ENCODE measurements at places on chromosomes 11 and 22.

DNA sequence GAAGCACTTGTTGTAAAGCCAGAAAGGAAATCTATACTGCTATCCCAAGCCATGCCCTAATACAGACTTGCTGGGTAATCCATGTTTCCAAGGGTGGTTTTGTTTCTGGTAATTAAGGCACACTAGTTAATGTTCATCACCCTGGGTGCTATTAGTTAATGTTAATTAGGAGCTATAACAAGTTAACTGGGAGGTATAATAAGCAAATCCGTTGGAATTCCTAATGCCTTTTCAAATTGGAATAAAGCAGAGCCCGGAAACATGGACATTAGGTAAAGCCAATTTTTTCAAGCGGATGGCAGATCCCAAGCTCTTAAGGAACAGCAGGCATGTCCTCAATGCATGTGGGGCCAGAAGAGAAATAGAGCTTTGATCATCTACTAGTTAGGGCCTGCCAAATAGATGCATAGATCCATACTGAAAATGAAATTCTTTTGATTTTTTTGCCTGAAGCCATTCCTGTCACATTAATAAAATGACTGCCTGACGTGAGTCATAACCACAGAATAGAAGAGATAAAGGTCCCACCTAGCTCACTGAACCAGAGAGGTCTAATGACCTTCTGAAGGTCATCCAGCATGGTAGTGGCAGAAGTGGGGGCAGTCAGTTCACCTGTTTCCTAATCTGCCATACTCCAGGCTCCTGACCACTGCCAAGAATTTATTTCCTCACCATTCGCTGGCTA is 28.5 kb upstream of the CCDC34 start:
- no peak for DNase-seq

GRCh38 chr11:60378354-60378753 is at the start of gene MS4A7:
MS4A7 (plus strand) TSS chr11:60378532; CDS start chr11:60383142, 4,610 bp downstream.
- DNase-seq, result no peak

DNA sequence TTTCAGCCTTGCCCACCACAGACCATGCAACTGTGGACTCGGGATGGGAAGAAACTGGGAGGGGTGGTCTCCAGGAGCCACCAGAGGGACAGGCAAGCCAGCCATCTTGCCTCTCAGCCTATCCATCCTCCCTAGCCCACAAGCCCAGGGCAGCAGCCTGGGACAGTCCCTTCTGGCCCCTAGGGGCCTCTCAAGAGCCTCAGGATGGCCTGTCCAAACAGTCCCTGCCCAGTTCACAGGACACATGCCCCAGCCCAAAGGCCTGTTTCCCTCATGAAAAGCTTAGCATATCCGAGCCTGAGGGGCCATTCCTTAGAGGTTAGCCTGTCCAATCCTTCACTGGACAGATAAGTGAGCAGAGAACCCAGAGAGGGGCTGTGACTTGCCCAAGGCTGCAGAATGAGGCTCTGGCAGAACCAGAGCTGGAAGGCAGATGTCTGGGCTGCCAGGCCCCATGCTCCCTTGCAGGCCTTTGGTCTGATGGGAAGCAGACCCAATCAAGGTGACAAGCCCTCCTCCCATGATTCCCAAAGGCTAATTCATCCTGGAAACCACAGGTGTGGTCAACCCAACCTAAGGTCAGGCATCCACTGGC is 28.2 kb downstream of the LRRC10B start:
- no peak for DNase-seq

- no peak for DNase-seq
Observed at GRCh38 chr22:46021577-46021976, 44.6 kb upstream of the WNT7B start.

GRCh38 chr11:1232021-1232882 is 9.4 kb downstream of the MUC5B start:
- no peak for DNase-seq

DNA sequence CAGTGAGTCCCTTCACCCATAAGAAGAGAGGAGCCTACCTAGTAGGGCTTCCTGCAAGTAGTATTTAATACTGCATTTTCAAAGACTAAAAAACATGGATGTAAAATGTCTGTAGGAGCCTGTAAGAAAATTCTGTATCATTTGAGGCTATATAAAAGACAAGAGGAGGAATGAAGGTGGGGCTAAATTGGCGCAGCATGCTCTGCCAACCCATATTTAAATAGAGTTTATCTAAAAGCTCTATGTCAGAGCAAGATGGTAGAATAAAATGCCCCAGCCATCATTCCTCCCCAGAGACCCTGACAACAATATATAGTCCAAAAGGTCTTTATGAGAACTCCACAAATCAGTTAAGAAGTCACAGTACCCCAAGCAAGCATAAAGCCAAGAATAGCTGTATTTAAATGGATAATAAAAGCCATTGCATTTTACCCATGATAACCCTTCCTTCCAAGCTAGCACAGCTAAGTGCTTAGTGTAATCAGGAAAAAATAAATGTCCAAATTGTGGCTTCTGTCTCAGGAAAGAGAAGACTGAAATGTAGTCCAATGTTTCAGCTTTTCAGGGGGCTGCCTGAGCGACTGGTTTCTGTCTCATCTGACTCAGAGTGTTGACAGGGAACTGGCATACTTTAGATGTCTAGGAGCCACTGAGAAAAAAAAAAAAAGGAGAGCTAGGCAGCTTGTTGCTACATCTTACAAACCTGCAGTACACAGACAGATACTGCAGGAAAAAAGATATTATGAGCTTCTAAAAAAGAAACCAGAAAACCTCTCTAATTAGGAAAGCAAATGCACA is 258.6 kb downstream of the METTL15 start:
- DNase-seq, result no peak

DNA sequence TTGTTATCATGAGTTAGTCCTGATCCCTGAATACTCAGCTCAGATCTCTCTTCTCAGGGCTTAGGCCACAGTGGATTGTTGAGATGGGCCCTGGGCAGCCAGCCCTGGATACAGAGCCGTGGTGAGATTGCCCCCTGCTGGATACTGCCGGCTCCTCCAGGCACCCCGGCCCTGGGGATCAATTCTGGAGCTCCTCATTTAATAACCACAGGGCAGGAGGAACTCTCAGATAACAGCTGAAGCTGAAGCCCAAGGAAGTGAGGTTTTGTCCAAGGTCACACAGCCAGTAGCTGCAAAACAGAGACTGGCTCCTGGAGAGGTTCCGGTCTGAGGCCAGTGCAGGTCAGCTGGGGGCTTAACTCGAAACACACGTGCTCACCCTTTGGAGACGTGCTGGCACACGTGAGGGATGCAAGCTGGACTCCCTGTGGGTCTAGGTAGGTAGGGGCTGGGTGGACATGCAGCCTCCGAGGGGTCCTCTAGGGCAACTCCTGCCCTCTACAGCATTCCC is 16.0 kb downstream of the USH1C start:
- DNase-seq, result no peak

DNA sequence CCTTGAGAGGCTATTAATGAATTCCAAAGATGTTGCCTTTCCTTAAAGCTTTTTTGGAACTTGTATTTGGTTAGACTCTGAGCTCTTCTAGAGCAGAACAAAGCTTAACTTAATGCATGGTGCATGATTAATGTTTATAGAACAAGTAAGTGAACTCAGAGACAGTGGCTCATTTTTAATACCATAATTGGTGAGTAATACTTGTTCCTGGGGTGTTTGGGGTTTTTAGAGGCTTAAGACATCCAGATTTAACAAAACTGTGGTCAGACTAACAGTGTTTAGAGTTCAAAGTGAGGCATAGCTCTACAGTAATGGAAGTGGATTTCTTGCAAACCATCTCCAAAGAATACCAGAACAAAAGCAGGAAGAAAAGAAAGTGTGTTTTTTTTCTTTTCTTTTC is 73.7 kb upstream of the CTSC start:
- no peak for DNase-seq

- no peak for DNase-seq
Observed at GRCh38 chr11:6986487-6986886, 33.7 kb downstream of the ZNF214 start.

DNA sequence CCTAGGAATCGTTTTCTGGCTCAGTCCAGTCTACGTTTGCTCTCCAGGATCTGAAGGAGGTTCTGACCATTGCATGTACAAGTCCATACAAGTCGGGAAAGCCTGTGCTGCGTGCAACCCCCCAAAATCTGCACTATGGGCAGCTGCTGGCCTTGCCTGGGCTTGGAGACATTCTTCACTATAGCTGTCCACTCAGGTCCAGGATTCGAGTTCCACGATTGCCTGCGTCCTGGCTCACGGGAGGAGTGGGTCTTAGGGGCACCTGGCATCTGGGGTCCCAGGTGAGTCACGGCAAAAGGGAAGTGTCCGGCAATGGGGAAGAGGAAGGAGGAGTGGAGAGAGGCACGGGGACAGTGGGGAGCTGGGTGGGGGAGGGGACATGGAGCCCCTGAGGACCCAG is 563.0 kb downstream of the BRD1 start:
- DNase-seq, result no peak

DNA sequence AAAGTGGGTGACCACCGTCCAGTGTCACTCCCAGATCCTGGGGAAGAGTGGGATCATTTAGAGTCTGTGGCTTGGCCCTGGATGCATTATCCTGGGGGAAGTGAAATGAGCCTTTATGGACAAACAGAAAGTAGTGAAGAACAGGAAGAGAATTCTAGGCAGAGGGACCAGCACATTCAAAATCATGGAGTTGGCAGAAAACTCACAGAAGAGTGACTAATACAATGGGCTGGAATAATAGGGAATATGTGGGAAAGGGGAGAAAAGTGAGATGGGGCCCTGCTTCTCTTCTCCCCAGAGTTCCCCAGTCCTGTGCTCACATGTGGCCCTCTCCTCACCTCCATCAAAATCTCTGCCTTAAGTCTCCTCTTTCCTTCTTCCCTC is 84.3 kb downstream of the CCDC81 start:
- DNase-seq, result no peak

GRCh38 chr11:63855975-63856374 is 17.1 kb downstream of the MARK2 start:
- no peak for DNase-seq

DNA sequence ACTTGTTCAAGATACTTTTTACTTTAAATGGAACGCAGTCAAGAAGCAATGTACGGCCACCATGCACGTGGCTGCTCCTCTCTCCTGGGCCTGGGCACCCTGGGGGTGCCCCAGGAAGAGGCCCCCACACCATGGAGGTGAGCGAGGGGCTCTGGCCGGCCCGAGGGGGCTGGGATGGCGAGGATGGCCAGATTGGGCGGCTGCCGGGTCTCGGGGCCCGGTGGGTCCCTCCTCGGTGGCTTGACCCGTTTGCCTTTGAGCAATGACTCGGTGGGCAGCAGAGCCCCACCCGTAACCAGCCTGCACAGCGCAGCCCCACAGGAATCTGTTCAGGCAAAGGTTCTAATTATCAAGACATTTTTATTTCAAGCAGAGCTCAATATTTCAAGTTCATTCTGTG is 167.4 kb downstream of the BRD1 start:
- DNase-seq, result no peak

Data from stimulated activated CD8-positive, alpha-beta memory T cell treated with anti-CD3 and anti-CD28 coated beads, Interleukin-15, amount 100 ng/mL, for 1 hour (primary cell).